ENCODE measurements at places on chromosomes 6 and 20. TPM values are rescaled to one million over a fixed set of nuclear protein-coding genes. Genes with fewer than 3 reads are reported as not detected.

The ZSCAN12 gene
- total RNA-seq = 11.8 TPM

The ZNF133 gene
- total RNA-seq = 24.2 TPM

The PSMB9 gene
- total RNA-seq = 8.3 TPM

The HNF4A gene
- total RNA-seq = not detected

The NNAT gene
- total RNA-seq = 220 TPM

The DZANK1 gene
- 5.8 TPM for total RNA-seq

The RSPH3 gene
- total RNA-seq = 13.0 TPM

The RFX6 gene
- not detected for total RNA-seq

The THBS2 gene
- total RNA-seq = 94.3 TPM

The OR2H2 gene
- not detected for total RNA-seq

The TMEM14B gene
- 101 TPM for total RNA-seq

The TCP11 gene
- 2.0 TPM for total RNA-seq

The HLA-DMA gene
- total RNA-seq = 9.9 TPM

The VSX1 gene
- 0.11 TPM for total RNA-seq

The BPIFA1 gene
- total RNA-seq = not detected

The MOG gene
- total RNA-seq = 82.9 TPM

The CFAP61 gene
- total RNA-seq = 9.8 TPM

The C6orf163 gene
- 8.6 TPM for total RNA-seq

The OTOR gene
- not detected for total RNA-seq

The SRMS gene
- not detected for total RNA-seq

The MAN1A1 gene
- 60.4 TPM for total RNA-seq

The SPAG4 gene
- 15.2 TPM for total RNA-seq

The PPIL6 gene
- total RNA-seq = 15.3 TPM

The PBOV1 gene
- not detected for total RNA-seq
